ENCODE measurements at places on chromosomes 4 and X.

DNA sequence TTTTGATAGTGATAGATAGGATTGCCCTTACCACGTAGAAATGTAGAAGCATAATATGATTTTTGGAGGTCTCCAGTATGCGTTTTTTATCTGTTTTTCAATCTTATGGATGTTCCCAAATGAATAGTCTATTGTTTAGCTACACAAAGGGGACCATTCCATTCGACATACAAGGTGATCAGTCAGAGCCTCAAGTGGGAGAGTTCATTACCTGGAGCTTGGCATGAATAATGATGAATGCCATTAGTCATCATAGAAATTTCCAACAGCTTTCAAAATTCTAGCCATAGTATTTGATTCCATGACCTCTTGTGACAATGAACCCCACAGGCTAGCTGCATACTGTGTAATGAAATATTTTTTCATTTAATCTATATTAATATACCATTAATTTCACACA, 123.6 kb downstream of the PDHA2 start:
- DNase-seq: no peak

- DNase-seq: no peak
Observed at GRCh38 chr4:52665592-52665991, 6.5 kb upstream of the USP46 start.

DNA sequence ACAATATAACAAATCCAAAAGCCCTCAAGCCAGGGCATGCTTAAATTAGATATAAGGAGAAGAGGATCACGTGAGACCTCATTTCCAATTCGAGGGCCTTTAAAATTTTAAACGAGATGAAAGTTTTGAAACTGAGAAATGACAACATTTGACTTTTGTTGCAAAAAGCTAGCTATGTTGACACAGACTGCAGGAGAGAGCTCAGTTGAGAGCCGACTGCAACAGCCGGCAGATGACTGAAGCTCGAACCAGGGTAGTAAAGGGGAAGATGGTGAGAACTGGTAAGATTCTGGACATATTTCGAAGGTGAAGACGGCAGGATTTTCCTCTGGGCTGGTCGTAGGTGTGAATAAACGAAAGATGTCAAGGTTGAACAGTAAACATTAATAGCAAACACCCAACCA, 773 bp downstream of the PRMT9 start:
- peak; percentile 23 for DNase-seq

DNA sequence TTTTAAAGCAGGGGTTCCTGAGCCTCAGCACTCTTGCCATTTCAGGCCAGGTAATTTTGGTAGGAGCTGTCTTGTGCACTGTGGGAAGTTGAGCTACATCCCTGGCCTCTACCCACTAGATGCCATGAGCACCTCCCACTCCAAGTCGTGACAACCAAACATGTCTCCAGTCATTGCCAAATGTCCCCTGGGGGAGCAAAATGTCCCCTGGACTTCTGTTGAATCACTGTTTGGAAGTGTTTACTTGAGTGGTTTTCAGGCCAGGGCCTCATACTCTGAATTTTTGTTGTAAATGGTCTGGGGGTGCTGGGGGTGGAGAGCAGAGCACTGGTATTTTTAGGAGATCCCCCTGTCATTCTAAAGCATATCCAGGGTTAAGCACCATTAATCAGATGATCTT, 3.2 kb downstream of the PDK3 start:
- DNase-seq: no peak

DNA sequence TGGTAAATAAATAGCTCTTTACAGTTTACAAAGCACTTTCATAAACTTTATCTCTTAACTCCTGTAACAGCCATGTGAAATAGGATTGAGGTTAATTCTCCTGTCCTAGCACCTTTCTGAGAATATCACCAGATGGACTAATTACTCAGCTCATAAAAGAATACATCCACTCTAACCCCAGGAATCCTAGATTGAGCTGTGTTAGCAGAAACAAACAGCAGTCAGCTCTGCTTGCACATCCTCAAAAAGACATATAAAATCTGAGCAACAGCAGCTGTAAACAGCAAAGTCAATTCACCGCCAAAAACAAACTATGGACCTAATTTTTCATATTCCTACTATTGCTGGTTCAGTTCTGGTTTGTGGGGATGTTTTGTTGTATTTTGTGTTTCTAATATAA, 182.8 kb downstream of the QDPR start:
- no peak for DNase-seq

GRCh38 chr4:169159624-169160171, 111.1 kb downstream of the SH3RF1 start:
- DNase-seq: no peak

DNA sequence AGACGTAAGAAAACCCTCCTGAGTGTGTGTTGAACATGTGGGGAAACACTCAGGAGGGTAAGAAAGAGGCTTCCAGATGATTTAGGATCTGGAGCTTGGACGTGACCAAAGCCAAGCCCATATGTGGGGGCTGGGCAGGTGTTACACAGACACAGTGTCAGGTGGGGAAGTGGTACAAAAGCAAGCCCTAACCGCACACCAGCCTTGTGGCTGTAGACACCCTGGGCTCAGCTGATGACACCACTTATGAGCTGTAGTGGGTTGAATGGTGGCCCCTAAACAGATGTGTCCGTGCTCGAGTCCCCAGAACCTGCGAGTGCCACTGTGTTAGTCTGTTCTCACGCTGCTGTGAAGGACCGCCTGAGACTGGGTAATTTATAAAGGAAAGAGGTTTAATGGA, 25.0 kb upstream of the NSG1 start:
- no peak for DNase-seq

DNA sequence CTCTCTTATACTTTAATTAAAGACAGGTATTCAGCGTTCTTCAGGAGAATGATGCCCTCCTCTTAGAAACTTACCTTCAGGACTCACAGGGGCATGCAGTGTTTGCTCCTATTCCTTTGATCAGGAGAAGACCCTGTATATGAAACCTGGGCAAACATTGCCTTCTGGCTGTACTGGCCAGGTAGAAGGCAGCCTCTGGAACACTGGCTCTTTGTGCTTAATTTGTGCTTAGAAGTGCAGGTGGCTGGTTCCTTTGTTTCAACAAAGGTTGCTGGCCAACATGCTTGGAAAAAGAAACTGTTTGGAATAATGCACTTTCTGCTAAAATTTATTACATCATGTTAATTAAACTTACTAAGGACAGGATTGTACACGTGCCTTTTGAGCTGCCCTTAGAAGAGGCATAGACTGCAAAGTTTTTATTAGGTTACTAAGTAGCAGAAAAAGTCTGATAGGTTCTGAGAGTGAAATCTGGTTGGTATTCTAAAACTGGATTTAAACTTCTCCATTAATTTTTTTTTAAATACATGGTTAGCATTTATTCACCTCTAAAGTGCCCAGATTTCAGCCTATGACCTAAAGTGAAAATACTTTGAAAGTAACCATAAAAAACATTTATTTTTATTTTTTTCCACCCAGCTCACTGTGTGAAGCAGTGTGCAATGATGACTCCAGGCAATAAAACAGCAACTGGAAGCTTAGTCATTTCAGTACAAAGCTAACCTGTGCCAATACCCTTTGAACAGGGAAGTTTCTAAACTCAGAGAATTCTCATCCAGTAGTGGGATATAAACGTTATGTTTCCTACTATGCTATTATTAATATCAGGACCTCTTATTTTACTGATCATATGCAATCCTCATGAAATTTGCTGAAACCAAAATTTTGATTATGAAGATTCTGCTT, 11.3 kb downstream of the RASSF6 start:
- DNase-seq: no peak

- no peak for DNase-seq
Observed at GRCh38 chr4:11634283-11634682, 205.6 kb upstream of the HS3ST1 start.

DNA sequence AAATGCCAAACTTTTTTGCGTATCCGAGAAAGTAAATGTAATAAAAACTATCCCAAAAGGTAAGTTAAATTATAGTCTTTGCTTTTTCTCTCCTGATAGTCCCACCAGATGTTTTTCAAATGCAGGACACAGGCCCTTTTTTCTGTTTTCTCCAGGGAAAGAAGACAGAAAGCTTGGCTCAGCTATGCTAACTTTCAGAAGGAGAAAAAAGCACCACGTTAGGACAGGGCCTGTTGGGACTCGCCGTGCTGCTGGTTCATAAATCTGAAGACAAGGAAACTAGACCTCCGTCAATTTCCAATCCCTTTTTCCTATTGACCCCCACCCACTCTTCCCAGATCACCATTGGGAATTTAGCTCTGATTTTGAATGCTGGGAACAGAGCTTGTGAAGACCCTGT, 220.9 kb upstream of the SFRP2 start:
- no peak for DNase-seq

DNA sequence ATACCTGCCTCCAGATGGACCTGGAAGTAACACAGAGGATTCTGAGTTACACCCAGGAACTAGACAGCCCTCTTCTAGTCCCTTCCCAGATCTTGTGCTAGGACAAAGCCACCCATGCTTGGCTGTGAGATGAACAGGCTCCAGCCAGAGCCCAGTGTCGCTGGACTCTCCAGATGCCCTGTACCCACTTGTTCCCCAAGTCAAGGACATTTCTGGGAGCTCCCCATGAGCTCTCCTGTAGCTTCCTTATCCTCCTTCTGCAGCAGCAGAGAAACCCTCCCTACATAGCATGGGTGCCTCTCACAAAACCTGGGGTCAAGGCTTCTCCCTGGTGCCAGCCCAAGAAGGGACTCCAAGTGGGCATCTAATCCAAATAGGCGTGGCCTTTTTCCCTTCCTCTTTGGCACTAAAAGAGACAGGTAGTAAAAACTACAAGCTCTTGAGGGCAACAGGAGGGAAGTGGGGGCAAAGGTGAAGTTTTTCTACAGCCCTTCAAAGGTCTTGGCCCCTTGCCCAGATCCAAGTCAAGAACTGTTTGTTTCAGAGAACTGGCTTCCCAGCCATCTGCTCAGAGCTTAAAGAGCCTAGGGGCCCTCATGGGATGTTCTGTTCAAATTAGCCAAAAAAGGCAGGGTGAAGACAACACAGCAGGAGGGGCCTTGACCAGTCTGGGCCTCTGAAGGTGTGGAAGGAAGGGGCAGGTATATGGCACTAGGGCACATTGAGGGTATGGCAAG, 8.5 kb upstream of the ERCC6L start:
- no peak for DNase-seq

DNA sequence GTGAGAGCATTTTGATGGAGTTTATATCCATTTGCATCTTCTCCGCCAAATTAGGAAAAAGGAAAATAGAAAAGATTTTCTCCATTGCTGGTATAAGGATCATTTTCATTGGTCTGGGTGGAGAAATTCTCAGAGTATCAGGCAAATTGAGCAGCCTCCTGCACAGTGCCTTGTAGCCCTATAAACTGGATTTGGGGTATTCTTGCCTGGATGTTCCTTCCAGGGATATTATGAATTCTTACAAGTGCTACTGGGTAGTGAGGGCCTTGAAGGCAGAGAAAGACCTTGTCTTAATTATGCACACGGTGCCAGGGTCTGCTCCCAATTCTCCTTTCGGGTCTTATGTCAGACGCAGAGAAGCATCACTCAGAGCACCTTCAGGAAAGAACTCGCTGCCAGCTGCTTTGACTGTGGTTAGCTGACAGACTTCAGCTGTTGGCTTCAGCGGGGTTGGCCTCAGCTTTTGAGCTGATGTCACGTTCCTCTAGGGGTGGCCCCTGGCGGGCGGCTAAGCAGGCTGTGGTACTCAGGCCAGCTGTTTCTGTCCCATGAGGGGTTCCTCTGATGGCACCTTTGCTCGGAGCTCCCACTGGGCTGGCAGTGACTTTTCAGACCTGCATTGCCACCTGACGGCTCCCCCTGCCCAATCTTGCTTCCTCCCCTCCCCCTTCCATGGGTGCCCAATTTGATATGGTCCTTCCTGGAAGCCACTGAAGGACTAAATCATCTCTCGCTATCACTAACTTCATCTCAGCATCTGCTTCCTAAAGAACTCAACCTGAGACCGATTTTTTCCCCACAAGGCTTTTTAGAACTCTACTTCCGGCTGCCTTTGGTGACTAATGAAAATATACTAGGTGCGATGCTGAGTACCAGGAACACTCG, 519.5 kb downstream of the BCOR start:
- peak; percentile 28 for DNase-seq

GRCh38 chrX:108732630-108733321, 3.6 kb downstream of the IRS4 start:
- no peak for DNase-seq

GRCh38 chrX:13574600-13574999, 5.2 kb downstream of the EGFL6 start:
- DNase-seq: no peak

GRCh38 chr4:150280081-150280895, 202.0 kb downstream of the DCLK2 start:
- DNase-seq: no peak

- DNase-seq: no peak
Observed at GRCh38 chr4:3524349-3524748, 7.9 kb downstream of the LRPAP1 start.

- no peak for DNase-seq
Observed at GRCh38 chr4:185090592-185090991, 52.5 kb upstream of the SLC25A4 start.

DNA sequence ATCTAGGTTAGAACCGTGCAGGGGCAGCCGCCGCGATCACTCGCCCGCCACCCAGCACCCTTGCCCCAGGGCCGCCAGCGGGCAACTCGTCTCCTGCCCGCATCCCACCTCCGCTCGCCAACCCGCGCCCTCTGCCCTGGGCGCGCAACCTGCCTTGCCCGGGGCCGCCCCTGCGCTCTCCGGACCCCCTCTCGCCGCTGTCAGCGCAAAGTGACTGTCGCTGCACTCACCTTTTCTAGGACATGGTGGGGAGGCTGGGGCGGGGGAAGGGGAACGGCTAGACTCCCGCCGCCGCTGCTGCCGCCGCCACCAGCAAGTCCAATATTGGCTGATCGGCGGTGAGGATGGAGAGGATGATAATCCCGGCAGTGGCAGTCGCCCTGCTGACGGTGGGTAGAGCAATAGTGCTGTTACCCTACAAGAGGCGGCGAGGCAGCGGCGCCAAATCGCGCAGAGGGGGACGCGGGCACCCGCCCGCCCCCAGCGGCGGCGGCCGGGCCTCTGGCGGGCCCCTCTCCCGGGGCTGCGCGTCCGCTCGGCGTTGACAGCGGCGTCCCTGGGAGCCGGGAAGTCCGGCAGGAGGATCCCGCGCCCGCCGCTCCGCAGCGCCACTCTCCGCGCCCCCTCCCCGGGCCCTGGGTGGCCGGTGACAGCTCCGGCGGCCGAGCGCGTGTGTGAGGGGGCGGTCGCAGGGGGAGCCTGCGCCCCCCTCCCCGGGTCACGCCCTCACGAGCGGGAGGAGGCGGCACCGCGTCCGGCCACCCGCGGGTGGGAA, 2.3 kb upstream of the NR3C2 start:
- DNase-seq: peak; percentile 49

GRCh38 chr4:155402941-155403340, 26.2 kb upstream of the MAP9 start:
- no peak for DNase-seq

- no peak for DNase-seq
Observed at GRCh38 chr4:5638976-5639375, 69.4 kb downstream of the EVC2 start.

DNA sequence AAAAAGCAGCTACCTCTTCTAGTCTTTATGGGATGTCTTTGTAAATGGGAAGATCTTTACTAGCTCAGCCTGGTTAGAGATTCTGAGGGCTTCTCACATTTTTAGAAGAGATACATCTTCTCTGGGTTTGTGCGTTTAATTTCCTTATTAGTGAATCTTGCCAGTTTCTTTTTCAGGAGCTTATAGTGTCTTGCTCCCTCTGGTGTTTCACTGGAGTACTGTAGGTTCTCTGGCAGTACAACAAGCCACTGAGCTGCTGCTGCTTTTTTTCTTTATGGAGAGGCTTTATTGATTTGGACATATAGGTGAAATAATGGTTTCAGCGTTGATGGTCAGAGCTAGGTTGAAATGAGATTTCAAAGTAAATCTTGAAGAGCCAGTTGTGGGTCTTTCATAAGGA, 82.9 kb downstream of the LAS1L start:
- no peak for DNase-seq
